ENCODE measurements at places on chromosomes 3 and 15.
A peak's percentile ranks its signal among the peaks of the same experiment; 100 is the strongest.

DNA sequence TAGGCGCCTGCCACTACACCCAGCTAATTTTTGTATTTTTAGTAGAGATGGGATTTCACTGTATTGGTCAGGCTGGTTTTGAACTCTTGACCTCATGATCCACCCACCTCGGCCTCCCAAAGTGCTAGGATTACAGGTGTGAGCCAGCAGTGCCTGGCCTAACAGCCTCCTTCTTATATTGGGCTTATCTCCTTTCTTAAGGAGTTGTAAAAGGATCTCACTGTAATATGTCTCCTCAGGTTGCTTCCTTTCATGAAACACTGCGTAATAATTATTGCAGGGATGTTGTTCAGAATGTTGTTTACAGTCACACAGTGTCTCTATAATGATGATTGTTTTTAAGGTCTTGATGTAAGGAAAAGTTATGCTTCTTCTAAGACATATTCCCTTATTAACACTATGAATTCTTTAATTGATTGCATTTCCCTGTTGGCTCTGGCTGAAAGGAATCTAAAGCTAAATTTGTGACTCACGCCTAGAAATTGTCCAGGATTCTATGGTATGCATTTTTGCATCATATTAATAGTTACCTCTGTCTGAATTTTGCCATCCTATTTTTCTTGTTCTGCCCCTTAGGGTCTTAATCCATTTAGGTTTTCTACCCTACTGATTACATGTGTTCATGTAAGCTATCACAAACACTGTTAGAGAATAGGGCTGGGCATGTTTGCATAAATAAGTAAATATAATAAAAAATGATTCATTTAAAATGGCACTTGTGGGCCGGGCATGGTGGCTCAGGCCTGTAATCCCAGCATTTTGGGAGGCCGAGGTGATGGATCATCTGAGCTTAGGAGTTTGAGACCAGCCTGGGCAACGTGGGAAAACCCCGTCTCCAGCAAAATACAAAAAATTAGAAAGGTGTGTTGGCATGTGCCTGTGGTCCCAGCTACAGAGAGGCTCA, 24.5 kb upstream of the RNF111 start:
- DNase-seq, result no peak

GRCh38 chr3:179391906-179392305, 44.4 kb downstream of the MFN1 start:
- DNase-seq, result no peak

GRCh38 chr15:101613130-101614000, 38.8 kb downstream of the TM2D3 start:
- DNase-seq, result no peak

DNA sequence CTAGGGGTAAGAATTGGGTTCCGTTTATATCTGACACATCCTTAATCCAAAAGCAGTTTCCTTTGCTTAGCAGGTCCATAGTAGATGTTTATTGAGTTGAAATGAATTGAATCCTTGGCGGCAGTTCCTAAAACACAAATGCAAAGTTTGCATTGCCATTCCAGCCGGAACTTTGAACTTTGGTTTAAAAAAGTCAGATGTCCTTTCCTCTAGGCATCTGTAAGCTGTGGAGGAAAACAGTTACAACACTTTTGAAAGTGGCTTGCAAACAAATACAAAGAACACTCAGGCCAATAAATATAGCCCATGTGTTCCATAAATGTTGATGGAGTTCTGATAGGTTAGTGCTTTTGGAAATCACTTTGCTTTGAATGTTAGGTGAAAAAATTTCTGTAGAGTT, 374.7 kb upstream of the RARB start:
- DNase-seq, result no peak

DNA sequence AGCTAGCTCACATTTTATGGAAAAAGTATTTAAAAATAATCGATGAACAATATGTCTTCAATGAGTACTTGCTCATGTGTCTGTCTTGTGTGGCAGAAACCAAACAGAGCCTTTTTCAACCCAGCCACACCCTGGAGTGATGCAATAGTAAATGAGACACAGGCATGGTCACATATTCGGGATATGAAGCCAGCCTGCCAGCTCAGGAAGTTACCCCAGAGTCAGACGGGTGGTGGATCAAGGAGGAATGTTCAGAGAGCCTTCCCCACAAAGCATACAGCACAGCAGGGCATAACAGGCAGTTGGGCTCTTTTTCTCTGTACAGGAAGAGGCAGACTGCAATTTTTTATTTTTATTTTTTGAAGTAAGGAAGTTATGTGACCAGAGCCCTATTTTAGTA, 27.3 kb downstream of the LARP6 start:
- DNase-seq, result no peak

- no peak for DNase-seq
Observed at GRCh38 chr3:192861972-192862371, 55.7 kb downstream of the MB21D2 start.

GRCh38 chr3:183558495-183558894, 3.0 kb upstream of the KLHL6 start:
- DNase-seq, result no peak

DNA sequence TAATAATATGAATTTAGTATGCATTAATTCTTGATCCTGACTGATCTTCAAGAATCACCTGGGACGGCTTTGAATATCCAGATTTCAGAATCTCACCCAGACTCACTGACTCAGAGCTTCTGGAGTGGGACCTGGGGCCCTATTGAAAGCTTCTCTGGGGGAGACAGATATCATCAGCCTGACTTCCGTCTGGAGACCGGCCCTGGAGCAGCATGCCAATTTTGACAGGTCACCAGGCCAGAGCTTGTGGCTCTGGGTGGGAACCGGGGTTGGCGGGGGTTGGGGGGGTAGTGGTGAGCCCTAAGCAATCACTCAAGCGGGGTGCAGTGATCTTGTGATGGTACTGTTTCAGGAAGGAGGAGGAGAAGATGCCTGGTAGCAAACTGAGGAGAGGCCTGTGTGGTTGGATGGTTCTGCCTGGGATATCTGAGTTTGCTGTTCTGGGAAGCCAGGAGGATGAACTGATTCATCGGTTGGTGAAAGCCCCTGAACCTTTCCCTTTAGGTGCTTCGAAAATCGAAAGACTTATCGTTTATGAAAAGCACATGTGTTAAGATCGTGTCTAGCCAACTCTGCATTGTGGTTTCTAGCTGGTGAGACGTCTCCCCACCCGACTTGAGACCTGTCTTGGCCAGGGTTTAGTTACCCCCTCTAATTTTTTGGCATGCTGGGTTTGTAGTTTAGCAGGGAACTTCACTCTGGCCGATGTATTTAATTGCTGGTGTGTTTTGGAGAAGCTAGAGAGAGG, 263.9 kb upstream of the C2CD4B start:
- no peak for DNase-seq

DNA sequence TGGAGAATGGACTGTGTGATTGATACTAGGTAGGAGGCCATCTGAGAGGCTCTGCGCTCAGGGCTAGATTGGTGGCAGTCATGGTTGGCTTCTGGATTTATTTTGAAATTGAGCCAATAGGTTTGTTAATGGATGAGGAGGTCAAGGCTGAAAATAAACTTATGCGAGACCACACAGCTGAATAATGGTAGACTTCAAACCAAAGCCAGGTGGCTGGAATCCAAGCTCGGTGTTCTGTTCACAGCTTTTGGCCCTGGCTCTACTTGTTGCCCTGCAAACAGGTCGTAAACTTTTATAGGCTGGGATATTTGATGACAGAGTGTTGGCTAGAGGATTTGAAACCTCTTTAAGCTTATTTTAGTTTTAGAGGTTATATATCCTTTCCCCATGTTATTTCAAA, 160.4 kb downstream of the CHL1 start:
- DNase-seq, result no peak

GRCh38 chr3:66255865-66256264, 35.1 kb downstream of the SLC25A26 start:
- no peak for DNase-seq

GRCh38 chr3:104825116-104825515, 541.6 kb upstream of the ALCAM start:
- no peak for DNase-seq

DNA sequence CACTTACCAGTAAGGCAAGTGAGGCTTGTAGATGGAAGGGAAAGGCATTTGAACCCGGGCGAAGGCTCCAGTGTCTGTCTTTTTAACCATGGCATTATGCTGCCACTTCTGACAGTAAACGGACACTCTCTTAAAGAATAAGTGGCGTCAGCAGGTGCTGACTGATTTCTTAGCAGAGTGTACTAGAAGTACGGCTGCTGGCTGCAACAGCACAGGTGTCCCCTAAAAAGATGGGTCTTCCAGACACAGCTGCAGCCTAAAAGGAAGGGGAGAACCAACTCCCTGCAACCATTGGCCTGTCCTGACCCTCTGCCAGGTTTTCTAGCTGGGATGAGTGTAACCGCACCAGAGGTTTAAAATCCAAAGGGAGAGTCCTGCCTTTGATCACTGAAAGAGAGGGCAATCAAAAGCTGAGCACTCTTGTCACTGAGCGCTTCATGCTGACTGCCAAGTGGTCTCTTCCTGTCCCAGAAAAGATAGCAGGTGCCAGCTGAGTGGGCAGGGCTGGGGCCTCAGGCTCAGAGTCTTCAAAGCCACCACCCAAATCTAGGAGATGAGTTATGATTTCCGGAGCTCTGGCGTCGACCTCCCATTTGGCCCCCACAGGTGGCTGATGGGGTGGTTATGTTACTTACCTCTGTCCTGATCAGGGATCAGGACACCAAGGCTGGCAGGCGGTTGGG, 255.8 kb downstream of the SLCO3A1 start:
- no peak for DNase-seq

GRCh38 chr15:89690276-89691218, at the start of the genes PEX11A and WDR93:
Gene PEX11A (minus strand): TSS chr15:89690754. CDS start chr15:89690632, 122 bp downstream.
Gene WDR93 (plus strand): TSS chr15:89690811. CDS start chr15:89701747, 10,936 bp downstream.
- peak; percentile 64 for DNase-seq

DNA sequence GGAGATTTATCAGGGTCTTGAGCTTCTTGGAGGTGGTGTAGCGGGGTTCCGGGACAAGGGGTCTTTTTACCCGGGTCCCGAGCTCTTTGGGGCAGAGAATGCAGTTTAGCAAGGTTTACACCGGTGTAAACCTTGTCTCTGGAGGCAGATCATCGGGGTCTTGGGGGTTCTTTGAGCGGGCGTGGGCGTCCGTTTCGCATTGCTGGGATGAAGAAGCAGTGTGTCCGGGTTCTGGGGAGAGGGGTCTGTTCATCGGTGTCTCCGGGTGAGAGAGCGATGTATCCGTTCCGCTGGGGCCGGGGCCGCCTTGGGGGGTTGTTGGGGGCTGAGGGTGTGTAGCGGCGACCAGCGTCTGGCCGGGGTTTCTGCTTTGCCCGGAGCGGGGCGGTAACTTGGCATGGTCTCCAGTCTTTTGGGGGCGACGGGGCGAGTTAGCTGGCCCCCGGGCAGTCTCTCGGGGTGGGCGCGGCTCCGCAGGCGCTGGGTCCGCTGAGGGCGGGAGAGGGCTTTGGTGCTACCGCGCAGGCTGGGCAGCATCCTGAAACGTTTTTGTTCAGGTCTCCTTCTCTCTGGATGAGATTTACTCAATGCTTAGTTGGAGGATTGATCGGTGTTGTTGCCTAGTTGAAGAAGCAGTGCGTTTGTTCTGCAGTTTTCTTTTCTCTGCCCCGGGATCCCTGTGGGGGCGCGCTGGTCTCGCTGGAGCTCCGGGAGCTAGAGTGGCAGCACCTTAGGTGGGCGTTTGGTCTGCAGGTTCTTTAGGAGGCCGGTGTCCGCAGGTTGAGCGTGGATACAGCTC, 843 bp downstream of the GLCE start:
- DNase-seq, result no peak

GRCh38 chr15:66036859-66037258, 167.6 kb downstream of the RAB11A start:
- DNase-seq, result no peak

DNA sequence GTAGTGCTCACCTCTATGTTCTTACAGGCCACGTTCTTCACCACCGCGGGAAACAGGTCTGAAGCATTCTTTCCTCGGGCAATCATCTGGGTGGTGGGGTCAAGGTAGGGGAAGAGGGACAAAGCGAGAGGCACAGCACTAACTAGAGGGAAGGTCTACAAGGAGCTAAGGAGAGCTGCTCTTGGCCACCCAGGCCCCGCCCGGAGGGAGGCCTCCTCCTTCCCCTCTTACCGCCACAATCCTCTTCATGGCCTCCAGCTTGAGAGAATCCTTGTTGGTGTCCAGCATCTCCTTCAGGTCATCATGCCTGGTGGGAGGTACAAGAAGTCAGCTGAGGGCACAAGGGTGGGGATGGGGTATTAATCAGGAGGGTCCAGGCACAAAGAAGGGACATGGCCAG, 20.5 kb downstream of the AP3B2 start:
- DNase-seq, result no peak

DNA sequence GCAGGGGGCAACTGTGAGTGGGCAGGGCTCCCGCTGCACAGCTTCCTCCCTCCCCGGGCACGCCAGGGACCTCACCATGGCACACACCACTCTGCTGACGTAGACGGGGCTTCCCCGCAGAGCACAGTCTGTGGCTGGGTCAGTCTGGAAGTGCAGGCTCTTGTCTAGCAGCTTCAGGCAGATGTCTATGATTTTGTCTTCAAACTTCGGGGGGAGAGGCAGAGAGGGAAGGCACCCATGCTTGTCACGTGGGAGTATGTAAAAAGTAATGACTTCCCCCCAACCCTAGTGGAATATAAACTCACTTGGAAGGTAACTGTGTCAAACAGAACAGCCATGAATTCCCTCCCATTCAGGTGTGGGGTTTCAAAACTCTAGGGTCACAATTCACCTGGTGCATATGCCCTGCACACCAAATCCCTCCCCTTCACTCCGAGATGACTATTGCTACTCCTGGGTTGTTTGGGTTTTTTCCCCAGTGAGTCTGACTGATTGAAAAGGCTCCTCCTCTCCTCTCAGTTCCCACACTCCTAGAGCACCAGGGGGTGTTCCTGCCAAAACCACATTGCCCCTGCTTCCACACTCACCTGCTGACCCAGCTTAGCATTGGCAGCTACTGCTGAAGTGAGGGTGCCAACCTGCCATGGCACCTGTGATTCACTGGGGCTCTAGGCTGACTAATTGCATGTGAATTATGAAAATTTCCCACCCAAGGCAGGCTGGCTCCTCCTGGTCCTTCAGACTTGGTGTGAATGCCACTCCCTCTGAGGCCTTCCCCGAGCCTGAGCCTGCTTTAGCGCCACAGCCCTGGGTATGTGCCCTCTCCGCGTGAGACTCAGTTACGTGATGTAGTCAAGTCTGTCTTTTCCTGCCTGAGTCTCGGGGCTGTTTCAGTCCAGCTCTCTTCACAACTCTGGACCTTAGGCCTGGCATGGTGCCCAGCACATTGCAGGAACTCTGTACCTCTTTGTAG, 13.0 kb downstream of the TGM5 start:
- no peak for DNase-seq

- no peak for DNase-seq
Observed at GRCh38 chr3:33718595-33718907, 497 bp upstream of the CLASP2 start.

Data from activated T-helper 1 cell treated with anti-CD3 and anti-CD28 coated beads, Interleukin-12 subunit alpha, Interleukin-12 subunit beta, Interleukin-2, Interleukin-4 antibody, amounts not matched to agents 30 ng/mL and 10 ng/mL and 1 ng/mL, durations not matched to agents 14 hours and 24 hours and 36 hours (primary cell).